ENCODE measurements at places on chromosomes 2 and 18.

- no peak for DNase-seq
These were observed 79.9 kb downstream of the SEPTIN10 start for GRCh38 chr2:109533823-109534222.

DNA sequence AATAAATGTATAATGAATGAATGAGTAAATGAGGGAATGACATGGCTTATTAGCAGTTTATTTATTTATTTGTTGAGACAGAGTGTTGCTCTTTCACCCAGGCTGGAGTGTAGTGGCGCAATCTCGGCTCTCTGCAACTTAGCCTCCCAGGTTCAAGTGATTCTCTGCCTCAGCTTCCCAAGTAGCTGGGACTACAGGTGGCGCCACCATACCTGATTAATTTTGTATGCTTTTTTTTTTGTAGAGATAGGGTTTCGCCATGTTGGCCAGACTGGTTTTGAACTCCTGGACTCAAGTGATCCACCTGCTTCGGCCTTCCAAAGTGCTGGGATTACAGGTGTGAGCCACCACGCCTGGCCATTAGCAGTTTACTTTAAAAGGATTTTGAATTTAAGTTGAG lies 100.3 kb upstream of the CAVIN2 start:
- DNase-seq: no peak

GRCh38 chr2:225486236-225486635 lies 86.7 kb downstream of the NYAP2 start:
- DNase-seq: no peak

DNA sequence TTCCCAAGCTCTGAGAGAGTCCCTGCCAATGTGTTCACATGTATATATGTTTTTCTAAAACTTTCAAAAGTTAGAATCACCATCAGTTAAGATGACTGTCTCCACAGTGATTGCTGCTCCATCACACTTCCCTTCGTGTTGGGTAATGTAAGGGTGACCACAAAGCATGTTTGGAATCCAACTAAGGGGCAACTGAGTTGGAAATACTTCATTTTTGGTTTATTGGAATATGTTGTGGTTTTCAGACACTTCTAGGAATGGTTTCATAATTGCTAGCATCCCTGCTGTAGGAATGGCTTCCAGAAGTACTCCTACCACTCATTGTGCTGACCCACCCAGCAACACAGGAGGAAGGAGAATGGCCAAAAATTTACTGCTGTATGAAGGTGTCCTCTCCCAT lies 212.5 kb upstream of the GULP1 start:
- DNase-seq: no peak

- DNase-seq: no peak
These were observed 615.8 kb downstream of the ARHGAP15 start for GRCh38 chr2:143745060-143745459.
